ENCODE measurements at places on chromosomes 4 and X.

GRCh38 chr4:36476135-36476534, 194.7 kb downstream of the DTHD1 start:
- DNase-seq, result no peak

- DNase-seq, result peak; percentile 68
Measured at GRCh38 chrX:11100281-11101035, 10.7 kb upstream of the HCCS start.

DNA sequence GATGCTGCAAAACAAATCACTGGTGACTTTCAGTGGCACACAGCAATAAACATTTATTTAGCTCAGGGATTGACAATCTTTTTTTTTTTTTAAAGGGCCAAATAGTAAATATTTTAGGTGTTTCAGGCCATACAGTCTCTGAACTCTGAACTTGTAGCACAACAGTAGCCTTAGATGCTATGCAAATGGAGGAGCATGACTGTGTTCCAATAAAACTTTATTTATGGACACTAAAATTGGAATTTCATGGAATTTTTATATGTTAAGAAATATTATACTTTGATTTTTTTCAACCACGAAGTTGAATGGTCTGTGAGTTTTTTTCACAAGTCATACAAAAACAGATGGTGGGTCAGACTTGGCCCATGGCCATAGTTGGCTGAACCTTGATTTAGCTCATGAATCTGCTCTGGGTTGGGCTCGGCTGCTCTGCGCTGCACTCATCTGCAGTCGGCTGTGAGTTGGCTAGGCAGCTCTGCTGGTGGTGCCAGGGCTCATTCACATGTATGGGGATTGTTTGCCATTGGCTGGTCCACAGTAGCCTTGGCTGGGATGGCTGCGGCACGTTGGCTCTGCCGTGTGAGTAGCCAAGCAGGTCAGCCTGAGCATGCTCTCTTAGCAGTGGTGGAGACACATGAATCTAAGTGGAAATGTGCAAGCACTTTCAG, 231.7 kb upstream of the PGRMC2 start:
- DNase-seq, result no peak

- DNase-seq, result peak; percentile 9
Measured at GRCh38 chr4:48954314-48954713, 31.8 kb upstream of the CWH43 start.

- DNase-seq, result peak; percentile 48
Measured at GRCh38 chr4:121277194-121278105, 103.4 kb downstream of the QRFPR start.
